Right lung (tissue), 10 donors: ENCODE measurements at places on chromosomes 11 and 22. TPM values are rescaled to one million over a fixed set of nuclear protein-coding genes. Genes with fewer than 3 reads are reported as not detected.

DNA sequence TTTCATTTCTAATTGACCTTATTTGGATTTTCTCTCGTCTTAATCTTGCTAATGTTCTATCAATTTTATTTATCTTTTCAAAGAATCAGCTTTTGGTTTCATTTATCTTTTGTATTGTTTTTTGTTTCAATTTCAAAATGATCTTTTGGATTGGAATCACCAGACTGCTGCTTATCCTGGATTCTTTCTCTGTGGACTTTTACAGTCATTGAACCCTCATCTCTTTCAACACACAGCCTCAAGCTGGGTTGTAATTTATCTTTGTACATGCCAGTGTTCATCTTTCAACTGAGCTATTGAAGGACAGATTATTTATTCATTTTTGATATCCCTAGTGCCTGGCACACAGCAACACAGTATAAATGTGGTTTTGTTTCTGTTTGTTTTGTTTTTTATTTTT is 195.9 kb downstream of the ARHGAP42 start:
- no peak for DNase-seq

- DNase-seq: peak; percentile 23
Observed at GRCh38 chr22:22720201-22720723, 75.8 kb downstream of the GGTLC2 start.

DNA sequence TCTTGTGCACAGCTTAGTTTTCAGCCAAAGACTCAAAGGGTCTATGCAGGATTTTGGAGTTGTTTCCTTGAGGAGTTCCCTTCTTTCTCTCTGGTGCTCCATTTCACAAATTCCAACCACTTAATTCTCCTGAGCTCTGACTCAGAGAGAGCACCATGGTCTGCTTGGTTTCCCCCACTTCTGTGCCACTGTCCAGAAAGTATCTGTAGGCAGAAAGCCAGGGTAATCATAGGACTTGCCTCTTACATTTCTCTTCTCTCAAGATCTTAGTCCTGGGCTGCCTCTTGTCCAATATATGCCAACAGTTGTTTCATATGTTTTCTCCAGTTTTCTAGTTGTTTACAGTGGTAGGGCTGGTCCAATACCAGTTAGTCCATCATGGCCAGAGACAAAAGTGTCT is 6.4 kb upstream of the MRGPRD start:
- DNase-seq: no peak

- no peak for DNase-seq
Observed at GRCh38 chr11:21949763-21950413, 243.0 kb upstream of the ANO5 start.

- peak; percentile 73 for DNase-seq
Observed at GRCh38 chr22:19849835-19850762, 4.6 kb downstream of the GNB1L start.

The SDF2L1 gene
- polyA plus RNA-seq: 32.0 TPM

GRCh38 chr11:74023276-74023675 is 14.4 kb upstream of the UCP3 start:
- no peak for DNase-seq

GRCh38 chr22:49961601-49962011 is 1.0 kb downstream of the PIM3 start:
- DNase-seq: no peak

GRCh38 chr11:6962673-6963072 is 36.4 kb downstream of the ZNF215 start:
- no peak for DNase-seq

DNA sequence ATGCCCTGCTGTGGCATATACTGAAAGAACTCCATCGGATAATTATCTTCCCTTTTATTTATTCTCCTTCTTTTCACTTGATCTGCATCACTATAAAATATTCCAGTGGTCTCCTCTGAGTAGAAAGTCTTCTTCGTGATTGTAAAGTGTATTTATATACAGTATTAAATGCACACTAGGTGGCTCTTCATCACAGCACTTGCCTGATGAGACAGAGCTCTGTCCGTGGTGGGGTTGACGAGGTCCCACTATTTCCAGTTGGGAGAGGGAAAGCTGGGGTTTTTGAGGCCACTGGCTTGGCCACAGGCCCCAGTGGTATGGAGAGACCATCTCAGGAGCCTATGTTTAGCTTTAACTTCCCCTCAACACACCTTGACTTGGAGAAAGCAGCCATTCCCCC is 31.6 kb upstream of the ZBTB16 start:
- DNase-seq: no peak

- no peak for DNase-seq
Observed at GRCh38 chr11:37710031-37710430, 1112.0 kb upstream of the RAG2 start.

- peak; percentile 45 for DNase-seq
Observed at GRCh38 chr22:21942407-21943343, 10.0 kb downstream of the PPM1F start.

DNA sequence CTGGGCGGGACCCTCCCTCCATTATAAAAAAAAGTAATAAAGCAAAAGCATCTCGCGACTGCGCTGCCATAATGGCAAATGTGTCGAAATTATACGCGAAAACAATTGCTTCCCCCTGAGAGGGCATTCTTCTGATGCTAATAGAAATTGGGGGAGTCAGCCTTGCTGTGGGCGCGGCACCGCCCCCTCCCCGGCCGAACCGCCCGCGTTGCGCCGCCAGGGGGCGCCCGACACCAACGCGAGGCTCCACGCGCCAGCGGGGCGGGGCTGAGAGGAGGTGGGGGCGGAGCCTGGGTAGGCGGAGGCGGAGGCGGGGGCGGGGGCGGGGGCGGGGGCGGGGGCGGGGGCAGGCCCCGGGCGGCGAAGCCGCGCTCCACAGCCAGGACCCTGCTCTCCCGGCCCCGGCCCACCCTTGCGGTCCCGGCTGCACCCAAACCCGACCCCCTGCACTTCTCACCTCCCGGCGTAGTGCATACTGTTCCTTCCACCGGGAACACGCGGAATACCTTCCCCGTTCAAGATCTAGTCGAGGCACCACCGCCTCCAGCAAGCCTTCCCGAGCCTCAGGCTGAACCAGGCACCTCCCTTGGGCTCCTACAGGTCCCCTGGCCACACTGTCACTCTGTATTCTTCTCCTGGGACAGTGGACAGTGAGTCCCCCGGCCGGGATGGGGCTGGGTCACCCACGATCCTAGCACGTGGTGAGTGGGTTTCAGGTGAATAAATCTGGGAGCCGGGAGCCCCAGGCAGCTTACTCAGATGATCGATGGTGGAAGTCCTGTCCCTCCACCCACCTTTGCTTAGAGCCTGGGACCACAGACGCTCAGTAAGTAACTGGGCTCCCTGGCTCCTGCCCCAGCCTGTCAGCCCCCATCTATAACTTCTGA is 15.5 kb upstream of the UPK3A start:
- DNase-seq: peak; percentile 83

GRCh38 chr22:37714634-37715033 is 17.8 kb downstream of the TRIOBP start:
- no peak for DNase-seq

GRCh38 chr11:121625777-121626506 is 173.2 kb upstream of the SORL1-AS1 start:
- DNase-seq: no peak

- no peak for DNase-seq
Observed at GRCh38 chr22:20147237-20147988, 3.4 kb downstream of the CCDC188 start.

The PLEKHA7 gene
- 21.2 TPM for polyA plus RNA-seq

The MAPK8IP2 gene
- polyA plus RNA-seq: 0.85 TPM

The IFITM5 gene
- polyA plus RNA-seq: 0.42 TPM

GRCh38 chr11:2531277-2531986 is 86.6 kb downstream of the KCNQ1 start:
- DNase-seq: peak; percentile 63

The CARNS1 gene
- polyA plus RNA-seq: 3.4 TPM

DNA sequence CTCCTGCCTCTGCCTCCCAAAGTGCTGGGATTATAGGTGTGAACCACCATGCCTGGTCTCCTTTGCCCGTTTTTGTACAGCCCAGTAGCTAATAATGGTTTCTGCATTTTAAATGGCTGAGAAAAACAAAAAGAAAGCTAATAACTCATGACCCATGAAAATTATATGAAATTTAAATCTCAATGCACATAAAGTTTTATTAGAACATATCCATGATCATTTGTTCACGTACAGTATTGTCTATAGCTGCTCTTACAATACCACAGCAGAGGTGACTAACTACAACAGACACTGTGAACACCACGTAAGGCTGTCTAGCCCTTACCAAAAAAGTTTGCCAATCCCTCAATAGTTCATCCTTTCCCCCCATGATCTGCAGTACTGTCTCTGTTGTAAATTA is 6.4 kb upstream of the PLAAT2 start:
- no peak for DNase-seq

The P4HA3 gene
- polyA plus RNA-seq: 1.9 TPM

- peak; percentile 19 for DNase-seq
Observed at GRCh38 chr22:28710576-28711191, 30.9 kb downstream of the CHEK2 start.

- DNase-seq: no peak
Observed at GRCh38 chr11:121427400-121427744, 24.7 kb upstream of the SORL1 start.

The TRIM49 gene
- polyA plus RNA-seq: not detected

The SNX32 gene
- 2.2 TPM for polyA plus RNA-seq

DNA sequence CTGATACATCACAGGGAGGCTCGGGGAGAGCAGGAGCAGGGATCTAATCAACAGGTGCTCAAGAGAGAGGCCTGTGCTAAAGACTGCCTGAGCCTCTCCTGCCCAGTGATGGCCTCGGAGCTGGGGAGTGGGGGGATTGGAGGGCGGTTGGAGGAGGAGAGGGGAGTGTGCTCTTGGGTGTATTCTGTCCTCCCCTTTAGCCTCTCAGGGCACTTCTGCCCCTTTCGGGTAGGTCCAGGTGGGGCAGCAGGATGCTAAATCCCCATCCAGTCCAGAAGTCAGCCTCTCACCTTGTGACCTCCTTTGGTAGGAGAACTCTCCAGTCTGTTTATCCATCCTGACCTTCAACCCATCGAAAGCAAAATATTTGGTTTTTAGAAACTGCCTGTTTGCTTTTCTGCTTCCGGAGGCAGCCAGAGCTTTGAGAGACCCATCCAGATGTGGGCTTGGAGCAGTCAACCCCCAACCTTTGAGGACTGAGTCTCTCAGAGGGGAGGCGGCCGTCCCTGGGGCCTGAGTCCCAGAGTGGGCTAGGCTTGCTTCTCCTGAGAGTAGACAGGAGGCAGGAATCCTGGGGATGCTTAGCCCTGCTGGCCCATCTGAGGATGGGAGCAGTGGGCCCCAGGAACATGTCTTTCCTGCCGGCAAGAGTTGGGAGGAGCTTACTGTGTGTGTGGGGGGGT is 105.2 kb upstream of the SYT13 start:
- DNase-seq: no peak

- no peak for DNase-seq
Observed at GRCh38 chr22:33829546-33830280, 90.6 kb downstream of the LARGE1 start.

The CAPN1 gene
- polyA plus RNA-seq: 86.2 TPM

DNA sequence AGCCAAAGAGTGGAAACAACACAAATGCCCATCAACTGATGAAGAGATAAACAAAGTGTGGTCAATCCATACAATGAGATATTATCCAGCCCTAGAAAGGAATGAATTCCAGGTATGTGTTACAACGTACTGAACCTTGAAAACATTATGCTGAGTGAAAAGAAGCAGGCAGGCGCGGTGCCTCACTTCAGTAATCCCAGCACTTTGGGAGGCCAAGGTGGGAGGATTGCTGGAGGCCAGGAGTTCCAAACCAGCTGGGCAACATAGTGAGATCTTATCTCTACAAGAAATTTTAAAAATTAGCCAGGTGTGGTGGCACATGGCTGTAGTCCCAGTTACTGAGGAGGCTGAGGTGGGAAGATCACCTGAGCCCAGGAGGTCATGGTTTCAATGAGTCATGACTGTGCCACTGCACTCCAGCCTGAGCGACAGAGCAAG is 24.6 kb upstream of the TESMIN start:
- DNase-seq: no peak

DNA sequence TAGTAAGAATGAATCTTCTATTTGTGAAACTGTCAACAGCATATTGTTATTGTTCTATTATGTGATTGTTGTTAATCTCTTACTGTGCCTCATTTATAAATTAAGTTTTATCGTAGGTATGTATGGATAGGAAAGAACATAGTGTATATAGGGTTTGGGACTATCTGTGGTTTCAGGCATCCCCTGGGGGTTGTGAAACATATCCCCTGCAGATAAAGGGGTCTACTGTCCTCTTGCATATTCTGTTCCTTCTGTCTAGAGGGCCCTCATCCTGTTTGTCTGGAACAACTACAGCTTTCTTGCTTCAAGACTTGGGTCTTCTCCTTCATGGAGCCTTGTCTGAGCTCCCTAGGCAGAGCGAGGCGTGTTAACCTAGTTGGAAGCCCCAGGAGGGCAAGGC is 159.6 kb downstream of the KIRREL3 start:
- no peak for DNase-seq
